ENCODE measurements at places on chromosomes 7 and 10. TPM values are rescaled to one million over a fixed set of nuclear protein-coding genes. Genes with fewer than 3 reads are reported as not detected.

GRCh38 chr7:88091988-88092675, 127.7 kb downstream of the SRI start:
- DNase-seq, result no peak

GRCh38 chr7:137086896-137087295, 218.4 kb downstream of the CHRM2 start:
- DNase-seq, result no peak

- peak; percentile 49 for DNase-seq
These were observed 412 bp downstream of the PIP4K2A start for GRCh38 chr10:22713853-22714478.

DNA sequence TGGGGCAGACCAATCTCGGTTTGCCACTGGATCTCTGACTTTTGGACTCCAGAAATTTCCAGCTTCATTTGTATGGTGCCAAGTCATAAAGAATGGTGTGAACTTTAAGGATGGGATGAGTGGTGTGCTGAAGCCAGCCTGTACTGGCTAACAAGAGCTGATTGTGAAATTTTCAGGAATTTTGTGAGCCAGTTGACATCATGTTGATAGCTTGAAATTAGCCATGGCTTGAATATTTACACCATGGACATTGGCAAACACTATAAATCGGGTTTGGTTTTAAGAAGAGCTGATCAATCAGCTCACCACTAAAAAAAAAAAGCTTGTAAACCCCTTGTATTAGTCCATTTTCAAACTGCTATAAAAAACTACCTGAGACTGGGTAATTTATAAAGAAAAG, 14.1 kb upstream of the MYH16 start:
- DNase-seq, result peak; percentile 21

The GPR37 gene
- total RNA-seq, result not detected

The COL17A1 gene
- not detected for total RNA-seq
